Activated CD8-positive, alpha-beta memory T cell treated with anti-CD3 and anti-CD28 coated beads for 1 hour (primary cell): ENCODE measurements at places on chromosomes 12 and 14.

DNA sequence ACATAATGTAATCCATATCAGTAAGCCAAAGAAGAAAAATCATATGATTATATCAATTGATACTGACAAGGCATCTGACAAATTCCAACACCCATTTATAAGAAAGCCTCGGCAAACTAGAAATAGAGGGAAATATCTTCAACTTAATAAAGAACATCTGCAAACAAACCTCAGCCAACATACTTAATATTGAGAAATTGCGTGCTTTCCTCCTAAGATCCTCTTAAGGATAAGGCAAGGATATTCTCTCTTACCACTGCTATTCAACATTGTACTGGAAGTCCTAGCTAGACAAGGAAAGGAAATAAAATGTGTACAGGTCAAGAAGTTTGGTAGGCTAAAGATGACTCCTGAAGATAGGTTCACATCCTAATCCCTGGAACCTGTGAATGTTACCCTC, 115.9 kb downstream of the DERA start:
- DNase-seq, result no peak

- DNase-seq, result no peak
Measured at GRCh38 chr12:49330032-49330619, 6.9 kb downstream of the C1QL4 start.

GRCh38 chr12:18939051-18939450, 190.5 kb upstream of the PLEKHA5 start:
- no peak for DNase-seq

DNA sequence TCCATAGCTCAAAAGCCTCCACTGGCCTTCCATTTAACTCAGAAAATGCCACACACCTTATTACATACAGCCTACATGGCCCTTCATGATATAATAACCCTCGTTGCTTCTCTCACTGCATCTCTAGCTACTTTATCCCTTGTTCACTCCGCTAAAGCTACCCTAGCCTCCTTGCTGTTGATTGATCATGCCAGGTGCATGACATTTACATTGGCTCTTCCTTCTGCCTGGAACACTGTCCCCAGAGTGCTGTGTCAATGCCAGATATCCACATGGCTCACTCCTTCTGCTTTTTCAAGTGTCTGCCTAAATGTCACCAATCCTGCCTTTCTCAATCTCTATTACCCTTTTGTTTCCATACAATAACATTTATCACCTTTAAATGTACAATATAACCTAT, 58.3 kb downstream of the CAND1 start:
- DNase-seq, result no peak

- no peak for DNase-seq
Measured at GRCh38 chr14:23537351-23538049, 14.1 kb downstream of the ZFHX2 start.

DNA sequence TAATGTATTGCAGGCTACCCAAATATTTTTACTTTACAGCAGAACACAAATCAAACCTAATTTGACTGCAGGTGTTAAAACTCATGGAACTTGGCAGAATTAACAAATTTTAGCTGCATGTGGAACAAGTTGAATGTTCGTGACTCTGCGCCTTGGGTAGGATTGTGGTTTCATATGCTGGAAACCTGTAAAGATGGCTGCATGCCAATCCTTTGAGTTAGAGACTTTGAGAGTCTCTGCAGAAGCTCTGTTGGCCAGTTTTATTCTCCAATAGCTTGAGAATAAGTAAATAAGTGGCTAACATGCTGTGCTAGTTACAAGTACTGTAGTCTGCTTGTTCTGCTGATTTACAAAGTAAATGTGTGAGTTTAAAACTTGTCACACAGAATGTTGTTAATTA, 77.8 kb downstream of the PDE6H start:
- no peak for DNase-seq

DNA sequence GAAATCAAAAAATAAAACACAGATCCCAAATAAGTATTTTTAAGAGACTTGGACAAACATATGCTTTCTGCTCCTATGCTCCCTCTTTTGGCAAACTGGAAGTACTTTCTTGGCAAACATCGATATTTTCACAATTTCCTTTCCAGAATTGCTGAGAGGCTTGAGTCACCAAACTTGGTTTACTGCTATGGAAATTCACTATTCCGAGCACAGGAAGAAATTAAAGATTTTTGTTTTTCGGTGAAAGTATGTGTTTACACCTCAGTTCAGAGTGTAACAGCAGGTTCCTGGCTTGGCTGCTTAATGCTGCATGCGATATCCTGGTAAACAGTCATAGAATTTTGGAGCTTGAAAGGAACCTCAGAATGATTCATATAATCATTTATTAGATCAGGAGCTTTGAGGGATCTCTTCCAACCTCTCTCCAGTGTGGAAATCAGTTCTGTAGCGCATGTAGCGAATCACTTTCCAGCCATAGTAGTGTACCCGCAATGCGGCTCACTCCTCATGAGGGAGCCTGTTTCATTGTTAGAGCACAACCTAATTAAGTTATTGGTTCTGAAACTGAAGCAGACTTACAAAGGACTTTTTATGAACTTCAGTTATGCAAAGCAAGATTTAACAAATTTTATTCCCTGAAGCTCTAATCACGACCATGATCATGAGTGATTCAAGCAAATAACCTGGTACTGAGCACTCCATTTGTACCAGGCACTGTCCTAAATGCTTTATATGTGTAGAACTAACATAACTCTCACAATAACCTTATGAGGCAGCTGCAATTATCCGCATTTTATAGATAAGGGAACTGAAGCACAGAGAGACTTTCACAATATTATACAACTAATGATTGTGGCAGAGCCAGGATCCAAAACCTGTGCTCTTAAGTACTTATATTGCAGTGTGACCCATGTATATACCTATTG, 56.4 kb upstream of the ATP2A2 start:
- no peak for DNase-seq

DNA sequence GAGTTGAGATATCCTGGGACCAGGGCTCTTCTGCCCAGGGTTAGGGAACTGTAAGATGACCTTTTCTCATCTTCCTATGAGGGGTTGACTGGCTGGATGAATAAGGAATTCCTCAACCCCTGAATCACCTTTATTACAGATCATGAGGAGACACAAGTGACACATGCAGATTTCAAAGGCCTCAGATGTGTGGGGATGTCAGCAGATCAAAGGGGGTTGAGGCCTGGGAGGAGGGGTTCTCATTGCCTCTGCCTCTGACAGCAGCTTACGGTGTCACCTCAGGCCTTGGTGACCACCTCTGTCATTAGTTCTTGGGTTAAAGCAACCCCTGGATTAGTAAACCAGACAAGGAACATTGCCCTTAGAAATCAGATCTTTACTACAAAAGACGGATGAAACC, 2.1 kb upstream of the KRT72 start:
- DNase-seq, result no peak

DNA sequence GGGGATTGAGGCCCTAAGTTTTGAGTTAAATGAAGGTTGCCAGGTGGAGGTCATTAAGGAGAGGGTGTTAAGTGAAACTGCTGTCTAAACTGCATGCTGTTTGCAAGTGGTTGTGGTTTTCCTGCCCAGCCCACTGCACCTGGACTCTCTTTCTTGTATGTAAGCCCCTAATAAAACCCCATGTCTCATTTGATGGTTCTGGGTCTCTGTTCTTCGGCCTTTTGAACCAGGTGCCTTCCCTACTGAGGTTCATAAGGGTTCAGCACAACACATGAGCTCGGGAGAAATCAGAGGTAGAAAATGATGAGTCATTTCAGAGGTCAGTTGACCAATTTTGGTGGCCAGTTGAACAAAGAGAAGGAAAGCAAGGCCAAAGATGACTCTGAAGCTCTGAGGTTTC, 382.5 kb downstream of the RPS29 start:
- no peak for DNase-seq

- DNase-seq, result no peak
Measured at GRCh38 chr12:121576851-121577391, 3.9 kb downstream of the KDM2B start.

- DNase-seq, result no peak
Measured at GRCh38 chr12:22048351-22049041, 2.5 kb downstream of the CMAS start.

DNA sequence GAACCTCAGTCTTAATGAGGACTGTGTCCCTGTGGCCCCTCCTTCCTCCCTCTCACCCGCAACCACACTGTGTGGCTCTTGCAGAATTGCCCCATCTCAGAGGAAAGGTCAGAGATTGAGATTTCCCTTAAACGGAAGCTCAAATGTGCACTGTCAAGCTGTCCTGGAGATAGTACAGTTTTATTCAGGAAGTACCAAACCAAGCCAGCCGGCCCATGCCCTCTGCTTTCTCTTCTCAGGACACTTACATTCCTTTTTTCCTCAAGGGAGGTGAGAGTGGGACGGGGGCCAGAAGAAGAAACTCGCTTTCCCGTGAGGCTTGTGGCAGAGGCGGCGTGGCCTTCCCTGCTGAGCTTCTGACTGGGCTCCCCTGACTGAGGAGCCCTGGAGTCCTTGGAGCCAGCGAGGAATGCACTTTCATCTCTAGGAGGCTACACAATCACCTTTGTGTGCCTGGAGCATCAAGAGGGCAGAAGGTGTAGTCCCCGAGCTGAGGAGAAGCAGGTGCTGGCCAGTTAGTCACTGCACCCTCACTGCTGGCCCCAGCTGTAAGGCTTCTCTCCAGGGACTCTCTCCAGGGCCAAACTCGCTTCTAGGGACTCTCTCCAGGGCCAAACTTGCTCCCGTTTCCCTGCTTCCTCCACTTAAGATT, 24.1 kb upstream of the ATP2A2 start:
- DNase-seq, result no peak

DNA sequence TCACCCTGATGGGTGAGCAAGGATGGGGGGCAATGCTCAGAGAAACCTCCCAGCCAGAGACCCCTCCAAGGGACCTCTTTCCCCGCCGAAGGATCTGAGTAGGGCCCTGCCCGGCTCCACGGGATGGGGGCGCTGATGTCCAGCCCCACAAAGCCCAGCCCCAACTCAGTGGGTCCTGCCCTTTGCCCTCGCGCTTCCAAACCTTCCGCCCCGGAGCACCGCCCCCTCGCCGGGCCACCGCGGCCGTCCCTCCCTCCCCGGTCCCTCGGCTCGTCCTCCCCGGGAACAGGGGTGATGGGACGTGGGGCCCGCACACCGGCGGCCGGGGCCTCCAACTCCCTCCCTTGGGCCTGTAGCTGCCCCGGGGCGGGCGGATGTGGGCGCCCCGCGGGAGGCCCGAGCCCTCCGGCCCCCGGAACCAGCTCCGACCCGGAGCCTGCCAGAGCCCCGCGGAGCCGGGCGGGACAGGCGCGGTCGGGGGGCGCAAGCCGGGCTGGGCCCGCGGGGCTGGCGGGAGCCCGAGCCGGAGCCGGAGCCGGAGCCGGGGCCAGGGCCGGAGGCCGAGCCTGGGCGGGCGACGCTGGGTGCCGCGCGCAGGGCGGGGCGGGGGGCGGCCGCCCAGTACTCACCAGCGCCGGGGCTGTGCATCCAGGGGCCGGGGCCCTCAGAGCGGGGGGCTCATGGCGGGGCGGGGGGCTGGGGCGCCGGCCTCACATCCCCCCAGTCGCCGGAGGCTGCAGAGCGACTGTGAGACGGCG, 386 bp downstream of the HDAC7 start:
- no peak for DNase-seq

- no peak for DNase-seq
Measured at GRCh38 chr12:47739979-47740378, 14.7 kb upstream of the ENDOU start.

GRCh38 chr12:124675881-124676713, 108.7 kb upstream of the NCOR2 start:
- no peak for DNase-seq
